ENCODE measurements at places on chromosomes 3 and 15. TPM values are rescaled to one million over a fixed set of nuclear protein-coding genes. Genes with fewer than 3 reads are reported as not detected.

WNT7A gene
- 0.19 TPM for total RNA-seq

GOLGA6A gene
- total RNA-seq, result not detected

MUSTN1 gene
- total RNA-seq, result not detected

VEPH1 gene
- total RNA-seq, result 0.27 TPM

GOLGA8M gene
- not detected for total RNA-seq

ROBO1 gene
- 11.9 TPM for total RNA-seq

SERINC4 gene
- not detected for total RNA-seq

USP13 gene
- 8.1 TPM for total RNA-seq

GPR160 gene
- total RNA-seq, result 1.1 TPM

ANKUB1 gene
- not detected for total RNA-seq

RBP2 gene
- total RNA-seq, result not detected

CHCHD4 gene
- 39.5 TPM for total RNA-seq

SEMA3G gene
- total RNA-seq, result 0.12 TPM

MESP1 gene
- 1.1 TPM for total RNA-seq

SNAP23 gene
- 55.9 TPM for total RNA-seq

TOP2B gene
- 61.9 TPM for total RNA-seq

SENP2 gene
- 19.1 TPM for total RNA-seq

LRRC57 gene
- 13.9 TPM for total RNA-seq

FAM43A gene
- 12.7 TPM for total RNA-seq

SLC9C1 gene
- total RNA-seq, result not detected

EPHA3 gene
- not detected for total RNA-seq
